T-helper 17 cell (primary cell): ENCODE measurements at places on chromosomes 11 and 22.

GRCh38 chr11:65310736-65311135 is 3.9 kb upstream of the CDC42EP2 start:
- DNase-seq = no peak

DNA sequence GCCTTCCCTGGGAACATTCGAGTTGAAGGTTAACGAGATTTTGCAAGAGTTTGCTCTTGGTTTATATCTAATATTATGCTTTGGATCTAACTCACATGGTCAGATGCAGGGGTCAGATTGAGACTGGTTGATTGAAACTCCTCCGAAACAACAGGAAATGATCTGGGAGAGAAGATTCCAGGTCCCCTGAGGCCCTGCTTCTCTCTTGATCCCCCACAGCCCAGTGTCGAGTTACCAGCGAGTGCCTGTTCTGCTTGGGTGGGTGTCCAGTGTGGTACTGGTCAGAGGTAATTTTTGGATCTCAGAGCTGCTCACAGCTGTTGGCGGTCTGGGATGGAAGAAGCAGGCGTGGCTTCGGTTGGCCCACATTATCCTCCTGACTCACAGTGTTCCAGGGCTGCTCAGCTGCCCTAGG is 9.2 kb downstream of the FBLN1 start:
- no peak for DNase-seq

DNA sequence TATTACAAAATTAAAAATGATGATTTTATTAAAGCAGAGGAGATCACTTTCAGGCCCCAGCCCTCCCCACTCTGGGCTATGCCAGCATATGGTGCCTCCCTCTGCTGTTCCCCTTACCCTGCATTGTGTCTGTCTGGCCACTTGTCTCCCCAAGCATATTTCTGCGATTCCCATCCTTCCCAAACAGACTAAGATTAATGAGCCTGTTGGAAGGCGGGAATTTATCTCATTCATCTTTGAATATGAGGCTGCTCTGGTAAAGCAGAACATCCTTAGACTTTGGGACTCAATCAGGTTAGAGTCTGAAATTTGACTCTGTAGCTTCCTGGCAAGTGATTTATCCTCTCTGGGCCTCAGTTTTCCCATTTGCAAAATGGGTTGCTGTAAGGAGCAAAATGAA is 25.7 kb downstream of the AMPD3 start:
- DNase-seq = no peak

DNA sequence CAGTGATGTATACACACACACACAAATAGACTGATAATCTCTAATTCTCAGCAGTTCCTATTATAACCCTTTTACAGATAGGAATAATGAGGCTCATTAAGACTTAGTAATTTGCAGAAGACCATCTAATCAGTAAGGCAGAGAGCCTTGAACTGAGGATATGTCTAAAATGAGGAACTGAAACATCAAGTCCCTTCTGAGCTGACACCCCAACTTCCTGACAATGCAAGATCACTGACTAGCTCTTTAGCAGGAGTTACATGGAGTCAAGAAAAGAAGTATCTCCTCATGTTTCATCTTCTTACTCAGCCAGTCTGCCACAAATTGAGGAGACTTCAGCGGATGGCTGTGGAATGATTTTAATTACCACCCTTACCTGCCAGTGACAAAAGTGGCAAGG is 193.0 kb downstream of the MSANTD4 start:
- DNase-seq = no peak

DNA sequence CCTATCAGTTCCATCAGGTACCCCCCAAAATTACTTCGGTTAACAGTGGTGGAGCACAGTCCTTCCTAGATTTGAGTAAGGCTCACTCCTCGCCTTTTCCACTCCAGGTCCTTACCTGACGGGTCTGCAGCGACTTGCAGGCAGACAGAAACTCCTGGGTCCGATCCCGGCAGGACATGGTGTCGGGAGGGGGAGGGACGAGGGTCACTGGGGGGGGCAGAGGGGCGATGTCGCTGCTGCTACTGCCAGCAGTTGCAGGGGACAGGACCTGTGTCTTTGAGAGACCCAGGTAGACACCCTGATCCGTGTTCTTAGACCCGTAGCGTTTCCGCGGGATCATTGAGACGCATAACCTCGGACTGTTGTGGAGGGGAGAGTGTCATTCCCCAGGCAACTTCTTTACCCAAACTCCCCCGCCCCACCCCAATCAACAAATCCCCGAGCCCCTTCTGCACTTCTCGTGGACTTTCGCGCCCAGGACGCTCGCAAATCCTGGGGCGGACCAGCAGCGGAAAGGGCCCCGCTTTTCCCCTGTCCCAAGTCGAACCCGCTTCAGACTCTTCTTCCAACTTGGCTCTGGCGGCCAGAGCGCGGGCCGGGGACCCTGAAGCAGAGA is 839 bp downstream of the STX5 start:
- no peak for DNase-seq

DNA sequence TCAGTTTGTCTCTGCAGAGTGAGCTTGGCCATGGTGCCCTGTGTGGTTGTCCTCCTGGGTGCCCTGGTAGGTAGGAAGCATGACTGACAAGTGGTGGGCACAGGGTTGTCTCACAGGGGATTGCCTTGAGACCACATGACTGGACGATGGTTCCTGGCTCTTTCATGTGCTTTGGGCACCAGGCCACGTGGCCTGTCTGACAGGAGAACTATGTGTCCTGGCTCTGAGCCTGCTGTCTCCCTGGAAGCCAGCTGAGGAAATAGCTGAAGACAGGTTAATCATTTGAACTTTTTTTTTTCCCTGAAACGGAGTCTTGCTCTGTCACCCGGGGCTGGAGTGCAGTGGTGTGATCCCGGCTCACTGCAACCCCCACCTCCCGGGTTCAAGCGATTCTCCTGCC is 93.2 kb downstream of the LDLRAD3 start:
- DNase-seq = no peak

DNA sequence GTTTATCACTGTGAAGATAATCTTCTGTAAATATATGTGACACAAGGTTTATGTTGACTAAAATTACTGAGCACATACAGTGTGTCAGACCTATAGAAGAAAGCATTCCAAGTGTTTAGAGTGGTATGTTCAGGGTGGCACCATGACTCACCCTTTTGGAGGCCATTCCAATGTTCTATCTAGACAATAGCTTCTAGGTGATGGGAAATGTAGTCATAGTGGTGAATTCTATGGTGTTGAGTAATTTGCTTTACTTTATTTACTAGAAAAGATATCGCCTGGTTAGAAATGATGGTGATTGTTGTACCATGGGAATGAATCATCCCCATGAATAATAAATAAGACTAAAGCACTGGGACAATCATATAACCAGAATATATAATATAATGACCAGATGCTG is 72.9 kb upstream of the OR4C15 start:
- no peak for DNase-seq

DNA sequence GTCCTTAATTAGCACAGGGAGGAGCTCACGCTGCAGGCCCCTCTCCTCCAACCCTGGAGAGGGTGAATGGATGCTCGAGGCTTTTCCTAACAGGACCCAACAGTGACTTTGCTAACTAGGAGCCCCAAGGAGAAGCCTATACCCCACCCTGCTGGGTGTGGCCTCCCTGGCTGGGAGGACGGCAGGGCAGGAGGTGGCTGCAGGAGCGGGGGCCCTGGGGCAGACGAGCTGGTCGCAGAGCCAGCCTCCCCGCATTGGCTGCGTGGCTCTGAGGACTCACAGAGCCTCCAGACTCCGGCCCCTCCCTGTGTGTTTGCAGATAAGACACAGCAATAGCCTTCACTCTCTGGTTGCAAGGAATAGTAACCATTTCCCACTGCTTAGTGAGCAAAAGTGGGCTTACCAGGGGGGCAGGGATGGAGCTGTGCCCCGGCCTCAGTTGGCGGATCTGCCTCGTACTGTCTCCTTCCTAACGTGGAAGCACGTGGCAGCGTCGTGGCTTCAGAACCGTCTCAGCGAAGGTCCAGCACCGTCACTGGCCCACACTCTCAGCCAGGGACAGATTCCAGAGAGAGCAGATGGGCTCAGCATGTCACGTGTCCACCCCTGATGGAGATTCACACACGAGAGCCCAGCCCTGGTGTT is 1087.5 kb downstream of the BRD1 start:
- DNase-seq = no peak

GRCh38 chr22:23398701-23399366 is 181.3 kb downstream of the IGLL1 start:
- DNase-seq = no peak
